Brain microvascular endothelial cell (primary cell): ENCODE measurements at places on chromosomes 4 and X.

DNA sequence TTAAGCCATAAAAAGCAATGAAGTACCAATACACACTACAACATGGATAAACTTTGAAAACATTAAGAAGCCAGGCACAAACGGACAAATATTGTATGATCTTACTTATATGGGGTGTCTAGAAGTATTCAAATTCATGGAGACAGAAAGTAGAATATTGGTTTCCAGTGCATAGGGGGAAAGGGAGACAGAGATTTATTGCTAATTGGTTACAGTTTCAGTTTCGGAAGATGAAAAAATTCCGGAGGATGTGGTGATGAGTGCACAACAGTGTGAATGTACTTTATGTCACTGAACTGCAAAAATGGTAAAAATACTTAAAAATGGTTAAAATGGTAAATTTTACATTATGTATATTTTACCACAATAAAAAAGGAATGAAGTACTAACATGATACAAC is 5.1 kb upstream of the PRDX4 start:
- no peak for DNase-seq

GRCh38 chrX:11397680-11398079 is 104.5 kb downstream of the AMELX start:
- no peak for DNase-seq

DNA sequence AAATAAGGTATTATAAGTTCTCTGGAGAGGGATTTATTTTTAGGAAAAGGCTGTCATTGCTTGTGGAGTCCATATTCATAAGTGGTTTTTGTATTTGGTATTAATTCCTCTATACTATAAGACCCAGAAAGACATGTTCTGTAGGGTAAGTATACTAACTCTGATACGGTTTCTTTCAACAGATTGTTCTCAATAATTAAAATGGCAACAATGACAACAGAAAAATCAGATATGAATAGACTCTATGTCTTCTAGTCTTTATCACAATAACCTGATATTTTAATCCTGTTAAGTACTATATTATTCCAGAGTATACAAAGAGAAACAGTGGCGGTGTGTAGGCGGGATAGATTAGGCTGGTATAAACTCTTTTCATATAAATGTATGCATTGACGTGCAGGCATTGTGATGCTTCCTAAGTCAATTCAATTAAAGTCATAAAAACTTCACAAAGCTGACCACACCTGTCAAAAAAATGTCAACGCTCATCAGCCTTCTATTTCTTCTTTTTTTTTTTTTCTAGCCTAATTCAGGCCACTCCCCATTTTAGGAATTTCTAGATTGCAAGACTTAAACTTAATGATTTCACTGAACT is 150.4 kb downstream of the TRIML1 start:
- DNase-seq = no peak

GRCh38 chrX:26927419-26927818 is 535.7 kb downstream of the PPP4R3C start:
- no peak for DNase-seq

DNA sequence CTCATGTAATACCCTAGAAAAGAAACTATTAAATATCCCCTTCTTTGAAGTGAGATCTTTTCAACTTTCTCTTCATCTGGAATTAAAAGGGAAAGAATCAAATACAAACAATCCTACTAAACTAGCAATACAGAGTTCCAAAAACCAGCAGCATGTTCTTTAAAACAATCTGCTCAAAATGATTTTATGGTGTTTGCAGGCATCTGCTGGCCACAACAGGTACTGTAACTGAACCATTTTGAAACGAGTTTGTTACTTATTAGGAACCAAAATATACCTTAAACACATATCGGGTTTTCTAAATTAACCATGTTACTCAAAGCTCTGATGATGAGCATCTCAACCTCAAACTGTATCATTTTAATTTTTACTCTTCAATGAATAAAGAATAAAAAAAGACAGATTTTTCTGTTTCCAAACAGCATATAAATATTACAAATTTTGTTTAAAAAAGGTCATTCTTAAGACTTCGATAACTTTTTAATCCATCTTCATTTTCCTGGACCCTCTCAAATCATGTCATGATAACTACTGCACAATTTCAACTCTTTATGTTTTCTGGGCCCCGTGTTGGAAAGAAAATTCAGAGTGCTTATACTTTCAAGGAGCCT is 56.5 kb downstream of the ARAP2 start:
- peak; percentile 4 for DNase-seq
